ENCODE measurements at places on chromosomes 1 and 21.

- no peak for DNase-seq
Observed at GRCh38 chr1:25197235-25197975, 34.9 kb downstream of the SYF2 start.

DNA sequence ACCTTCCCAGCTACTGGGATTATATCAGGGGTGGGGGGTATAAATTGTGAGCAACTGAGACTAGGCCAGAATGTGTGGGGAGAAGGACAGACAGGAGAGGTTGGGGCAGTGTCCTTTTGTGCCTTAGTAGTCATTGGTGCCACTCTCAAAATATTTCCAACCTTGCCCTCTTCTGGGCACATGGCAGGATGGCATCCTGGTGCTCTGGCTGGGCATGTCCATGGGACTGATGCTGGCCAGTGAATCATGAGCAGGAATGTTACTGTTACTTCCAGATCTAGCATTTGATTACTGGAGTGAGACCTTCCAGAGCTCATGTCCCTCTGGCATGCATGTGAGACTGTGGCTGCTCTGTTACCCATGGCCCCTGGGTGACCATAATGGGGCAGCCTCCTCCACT is 151.2 kb downstream of the MATN1 start:
- DNase-seq = no peak

GRCh38 chr1:214466403-214467077 is 84.9 kb downstream of the PTPN14 start:
- no peak for DNase-seq

GRCh38 chr1:6181347-6181770 is 1.2 kb upstream of the CHD5 start:
- no peak for DNase-seq

DNA sequence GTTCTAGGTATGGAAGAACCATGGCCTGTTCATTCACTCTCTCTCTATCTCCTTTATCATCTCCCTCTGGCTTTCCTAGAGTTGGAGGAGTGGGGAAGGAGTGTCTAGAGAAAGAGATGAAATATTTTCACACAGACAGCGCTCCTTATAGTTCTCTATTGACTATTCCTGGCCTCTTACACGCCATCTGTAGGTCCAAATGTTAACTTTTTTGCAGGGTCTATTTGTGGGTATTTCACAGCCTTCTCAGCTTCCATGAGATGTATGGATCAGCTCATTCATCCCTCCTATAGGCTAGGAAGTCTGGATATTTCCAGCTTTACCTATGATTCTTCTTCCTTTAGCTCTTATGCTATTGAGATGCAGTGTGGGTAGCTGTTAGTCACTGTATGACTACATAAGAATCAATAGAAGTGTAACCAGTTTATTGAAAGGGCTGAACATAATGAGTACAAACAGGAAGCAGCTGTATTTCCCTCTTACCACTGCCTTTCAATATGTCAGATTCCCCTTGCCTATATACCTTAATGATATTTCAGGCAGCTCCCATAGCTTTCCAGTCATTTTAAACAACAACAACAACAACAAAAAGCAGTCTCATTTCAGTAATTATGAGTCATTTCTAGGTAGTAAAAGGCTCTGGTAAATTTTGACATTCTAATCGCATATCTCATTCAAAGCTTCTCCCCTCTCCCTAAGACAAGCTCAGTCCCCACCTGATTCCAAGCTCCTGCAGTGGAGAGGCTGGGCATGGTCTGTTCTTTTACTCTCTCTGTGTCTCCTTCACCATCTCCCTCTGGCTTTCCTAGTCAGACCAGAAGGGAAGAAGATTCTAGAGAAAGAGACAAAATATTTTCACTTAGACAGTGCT is 149.5 kb downstream of the TTLL7 start:
- DNase-seq = no peak

DNA sequence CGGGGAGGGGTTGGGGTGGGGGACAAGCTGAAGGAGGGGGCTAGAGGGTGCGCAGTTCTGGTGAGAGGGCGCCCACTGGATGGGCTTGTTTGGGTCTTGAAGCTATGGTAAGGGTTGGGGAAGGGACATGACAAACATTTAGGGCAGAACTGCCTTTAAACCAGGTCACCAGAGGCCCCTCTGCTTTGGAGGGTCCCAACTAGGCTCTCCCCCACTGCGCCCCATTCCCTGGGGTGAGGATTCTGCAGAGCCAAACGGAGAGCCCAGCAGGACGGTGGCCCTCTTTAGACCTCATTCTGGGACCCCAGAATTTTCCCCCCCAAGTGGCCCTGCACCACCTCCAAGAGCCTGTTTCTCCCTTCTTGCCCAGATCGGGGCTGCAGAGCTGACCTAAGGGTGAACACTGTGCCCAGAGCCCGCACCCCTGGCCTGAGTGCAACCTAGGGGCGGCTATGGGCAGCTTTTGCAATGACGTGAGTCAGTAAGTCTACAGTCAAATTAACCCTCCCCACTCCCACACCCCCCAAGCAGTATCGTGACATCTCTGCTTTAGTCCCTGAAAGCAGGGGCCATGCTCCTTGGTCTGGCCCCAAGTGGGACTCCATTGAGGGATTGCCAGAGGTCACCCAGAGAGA is 593.8 kb downstream of the MATN1 start:
- no peak for DNase-seq

DNA sequence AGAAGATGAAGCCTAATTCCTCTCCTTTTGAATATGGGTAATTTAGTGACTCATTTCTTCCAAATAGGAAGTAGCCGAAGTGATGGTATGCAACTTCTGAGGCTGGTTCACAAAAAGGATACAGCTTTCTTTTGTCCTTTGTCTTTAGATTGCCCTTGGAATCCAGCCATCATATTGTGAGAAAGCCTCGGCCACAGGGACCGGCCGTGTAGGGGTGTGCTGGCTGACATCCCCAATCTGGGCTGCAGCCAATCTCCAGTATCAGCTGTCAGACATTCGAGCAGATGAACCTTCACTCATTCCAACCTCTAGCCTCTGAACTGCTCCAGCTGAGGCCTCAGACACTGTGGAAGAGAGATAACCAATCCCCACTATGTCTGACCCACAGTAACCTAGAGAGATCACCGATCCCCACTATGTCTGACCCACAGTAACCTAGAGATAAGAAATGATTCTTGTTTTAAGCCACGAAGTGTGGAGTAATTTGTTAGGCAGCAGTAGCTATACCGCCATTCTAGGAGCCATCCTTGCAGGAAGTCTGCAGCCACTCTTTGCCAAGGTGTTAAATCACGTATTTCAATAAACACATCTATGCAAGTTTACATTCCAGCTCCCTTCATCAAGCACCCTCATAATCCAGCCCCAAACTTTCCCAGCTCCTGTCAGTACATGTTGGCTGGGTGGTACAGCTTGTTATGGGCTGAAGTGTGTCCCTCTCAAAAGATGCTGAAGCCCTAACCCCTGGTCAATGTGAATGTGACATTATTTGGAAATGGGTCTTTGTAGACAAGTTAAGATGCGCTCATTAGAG is 2.9 kb upstream of the DIP2A start:
- DNase-seq = peak; percentile 76

- DNase-seq = no peak
Observed at GRCh38 chr1:212958175-212958574, 7.8 kb downstream of the VASH2 start.

DNA sequence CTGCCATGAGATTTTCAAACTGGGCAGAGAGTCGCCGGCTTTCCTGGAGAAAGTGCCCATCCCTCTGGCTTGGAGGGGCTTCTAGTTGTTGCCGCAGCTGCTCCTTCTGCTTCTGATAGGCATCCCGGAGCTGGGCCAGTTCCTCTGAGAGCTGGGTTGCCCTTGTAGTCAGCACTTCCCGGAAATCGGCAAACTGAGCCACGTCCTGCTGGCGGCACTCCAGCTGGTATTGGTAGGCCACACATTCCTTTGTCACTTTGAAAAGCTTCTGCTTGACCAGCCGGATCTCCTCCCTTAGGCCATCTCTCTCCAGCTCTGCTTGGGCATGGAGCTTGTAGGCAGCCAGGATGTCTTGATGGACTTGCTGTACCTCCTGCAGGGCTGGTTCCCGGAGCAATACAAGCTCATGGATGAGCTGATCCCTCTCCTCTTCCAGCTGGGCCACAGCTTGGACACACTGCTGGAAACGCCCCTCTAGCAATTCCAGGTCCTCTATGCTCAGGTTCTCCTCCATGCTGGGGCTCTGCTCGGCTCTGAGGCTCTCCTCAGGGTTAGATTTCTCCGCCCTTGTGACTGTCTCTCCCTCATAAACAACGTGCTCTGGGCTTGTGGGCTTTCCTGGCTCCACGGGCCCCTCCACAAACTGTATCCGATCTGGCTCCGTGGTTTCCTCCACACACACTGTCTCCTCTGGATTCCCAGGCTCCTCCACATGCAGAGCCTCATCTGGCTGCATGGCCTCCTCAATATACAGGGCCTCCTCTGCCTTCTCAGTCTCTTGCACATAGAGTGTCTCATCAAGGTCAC is 7.3 kb downstream of the SYNC start:
- peak; percentile 24 for DNase-seq

GRCh38 chr1:219882755-219883154 is 45.6 kb downstream of the SLC30A10 start:
- DNase-seq = no peak

DNA sequence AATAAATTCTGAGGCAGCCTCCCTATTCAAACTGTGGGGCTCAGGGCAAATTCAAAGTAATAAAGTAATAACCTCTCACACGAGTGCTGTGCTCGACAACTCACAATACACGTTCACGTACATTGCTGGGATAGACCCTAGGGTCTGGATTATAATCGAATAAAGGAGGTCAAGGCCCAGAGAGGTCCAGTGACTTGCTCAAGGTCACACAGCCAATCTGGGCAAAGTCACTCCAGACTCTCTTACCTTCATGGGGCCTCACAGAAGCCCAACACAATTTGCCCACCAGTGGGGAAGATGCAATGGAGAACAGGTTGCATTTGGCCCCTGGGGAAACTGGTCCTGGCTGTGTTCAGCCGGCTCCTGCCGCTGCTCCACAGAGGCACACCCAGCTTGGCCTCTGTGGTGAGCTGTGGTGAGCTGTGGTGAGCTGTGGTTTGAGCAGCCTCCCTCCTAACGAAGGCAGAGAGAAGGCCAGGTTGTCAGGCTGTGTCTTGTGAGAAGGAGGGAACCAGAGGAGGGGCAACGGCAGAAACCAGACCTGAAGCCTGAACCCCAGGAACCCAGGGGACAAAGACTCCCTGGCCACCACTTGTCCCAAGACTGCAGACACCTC is 35.1 kb downstream of the NUAK2 start:
- no peak for DNase-seq

DNA sequence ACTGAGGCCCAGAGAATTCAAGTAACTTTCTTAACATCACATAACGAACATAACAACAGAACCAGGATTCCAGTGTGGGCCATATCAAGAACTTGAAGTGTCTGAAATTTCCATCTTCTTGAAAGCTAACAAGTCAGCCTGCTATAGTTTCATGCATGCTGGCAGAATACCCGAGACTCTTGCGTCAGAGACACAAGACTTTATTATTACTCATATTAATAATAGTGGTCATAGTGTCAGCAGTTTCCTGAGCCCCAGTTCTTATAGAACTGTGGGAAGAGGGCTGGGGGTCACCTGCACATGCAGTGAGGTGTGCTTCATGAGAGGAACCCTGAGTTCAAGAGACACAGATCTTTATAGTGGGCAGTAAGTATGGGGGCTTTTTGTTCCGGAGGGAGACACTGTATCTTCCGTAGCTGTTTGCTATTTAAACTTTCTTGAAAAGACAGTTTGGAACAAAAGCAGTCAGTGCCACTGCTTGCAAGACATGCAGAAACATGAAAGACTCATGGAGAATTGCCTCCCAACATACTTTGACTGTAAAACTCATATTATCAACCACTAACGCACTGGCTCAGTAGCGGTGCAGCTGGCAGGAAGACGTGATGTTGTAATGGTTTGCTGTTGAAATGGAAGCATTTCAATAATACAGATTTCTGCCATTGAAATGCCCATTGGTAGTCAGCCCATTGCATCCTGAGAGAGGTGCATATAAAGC is 339.2 kb downstream of the ADGRL2 start:
- DNase-seq = no peak

- DNase-seq = peak; percentile 89
Observed at GRCh38 chr1:50697440-50698421, 262.3 kb downstream of the FAF1 start.

DNA sequence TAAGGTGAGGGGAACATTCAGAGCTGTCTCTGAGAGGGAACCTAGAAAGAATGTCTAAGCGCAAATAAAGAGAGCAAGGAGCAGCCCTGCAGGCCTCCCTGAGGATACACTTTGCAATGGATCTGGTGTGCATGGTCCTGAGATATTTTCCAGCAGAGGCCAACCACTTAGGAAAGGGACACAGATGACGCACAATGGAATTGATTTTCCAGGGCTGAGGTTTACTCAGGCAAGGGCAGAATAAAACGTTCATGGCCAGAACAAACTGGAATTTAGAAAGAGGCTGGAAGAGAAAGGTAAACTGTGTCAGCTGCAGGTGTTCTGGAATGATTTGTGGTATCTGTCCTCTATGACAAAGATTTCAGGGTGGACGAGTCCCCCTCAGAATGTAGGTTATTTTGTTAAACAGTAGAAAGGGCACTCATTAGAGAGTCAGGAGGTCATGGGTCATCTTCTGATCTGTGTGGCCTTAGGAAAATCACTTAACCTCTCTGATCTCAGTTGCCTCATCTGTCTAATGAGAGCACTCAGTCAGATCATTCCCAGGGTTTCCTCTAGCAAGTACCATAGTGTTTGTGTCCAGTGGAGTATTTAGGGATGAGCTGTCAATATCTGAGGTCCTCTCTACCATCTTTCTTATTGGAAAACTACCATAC is 61.8 kb upstream of the PGBD5 start:
- no peak for DNase-seq

DNA sequence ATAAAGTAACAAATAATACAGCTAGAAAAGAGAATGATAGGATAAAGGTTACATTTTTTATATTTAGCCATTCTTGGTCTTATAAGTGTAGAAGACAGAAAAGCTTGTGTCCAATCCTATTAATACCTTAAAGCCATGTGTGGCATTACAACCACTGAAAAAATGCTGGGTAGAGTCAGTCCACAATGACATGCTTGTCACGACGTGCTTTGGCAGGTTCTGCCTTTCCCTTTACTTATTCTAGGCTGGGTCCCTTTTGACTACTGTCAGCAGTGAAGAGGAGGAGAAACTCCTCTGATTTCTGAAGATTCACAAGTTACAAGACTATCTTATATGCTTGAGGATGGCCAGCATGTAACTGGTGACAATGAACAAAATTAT is 14.6 kb upstream of the AIM2 start:
- no peak for DNase-seq

GRCh38 chr1:10601342-10602070 is 126.8 kb downstream of the PEX14 start:
- no peak for DNase-seq

- no peak for DNase-seq
Observed at GRCh38 chr1:10546896-10547295, 72.1 kb downstream of the PEX14 start.

- no peak for DNase-seq
Observed at GRCh38 chr21:19461481-19462205, 1058.1 kb upstream of the TMPRSS15 start.

DNA sequence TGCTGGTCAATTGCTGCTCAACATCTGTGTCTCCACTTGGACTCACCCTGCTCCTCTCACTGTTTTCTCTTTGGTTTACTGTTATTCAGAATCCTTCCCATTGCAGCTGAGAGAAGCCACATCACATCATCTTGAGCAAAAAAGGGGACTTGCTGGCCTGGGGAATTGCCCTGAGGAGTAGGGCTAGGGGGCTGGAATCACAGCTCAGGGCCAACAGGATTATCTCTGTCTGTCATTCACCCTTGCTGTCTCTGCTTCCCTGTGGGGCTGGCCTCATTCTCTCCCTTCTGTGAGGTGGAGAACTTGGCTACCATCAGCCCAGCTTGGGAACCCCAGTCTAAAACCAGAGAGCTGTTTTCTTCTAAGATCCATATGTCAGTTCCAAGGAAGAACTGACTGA is 140.7 kb upstream of the WNT4 start:
- DNase-seq = no peak
